ENCODE measurements at places on chromosomes 4 and X.

DNA sequence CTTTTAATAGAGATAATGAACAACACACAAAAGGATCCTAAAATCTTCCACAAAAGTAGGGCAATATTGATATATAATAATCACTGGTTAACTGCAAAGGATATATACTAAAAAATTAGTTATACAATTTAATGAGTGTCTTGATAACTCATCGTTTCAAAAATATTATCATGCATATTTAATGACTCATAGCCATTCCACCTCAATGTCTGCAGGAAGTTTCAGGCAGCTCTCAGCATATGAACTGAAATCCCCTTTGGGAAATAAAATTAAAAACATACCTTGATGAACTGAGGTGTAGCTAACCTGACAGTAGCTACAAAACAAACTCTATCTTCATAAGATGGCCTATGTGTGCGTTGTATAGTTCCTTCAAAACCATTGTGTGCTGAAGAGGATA is 62.9 kb downstream of the TMEM165 start:
- DNase-seq: no peak

GRCh38 chrX:136781180-136781797 is 557 bp upstream of the ARHGEF6 start:
- peak; percentile 45 for DNase-seq

DNA sequence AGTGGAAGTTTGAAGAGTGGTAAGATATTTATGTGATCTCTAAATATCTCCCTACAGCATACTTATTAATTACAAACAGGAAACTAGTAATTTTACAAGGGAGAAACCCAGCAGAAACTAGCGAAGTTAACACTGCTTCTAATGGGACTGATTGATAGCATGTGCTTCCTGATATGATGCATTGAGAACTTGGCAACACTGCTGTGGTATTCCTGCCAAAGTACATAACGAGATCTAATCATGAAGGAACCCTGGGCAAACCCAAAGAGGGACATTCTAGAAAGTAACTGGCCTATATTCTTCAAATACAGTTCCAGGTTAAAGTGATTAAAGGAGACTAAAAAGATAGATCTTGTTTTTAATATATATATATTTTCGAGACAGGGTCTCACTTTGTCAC is 4.6 kb upstream of the GPR34 start:
- peak; percentile 17 for DNase-seq

GRCh38 chr4:4249866-4250265 is 1.8 kb upstream of the TMEM128 start:
- DNase-seq: no peak

GRCh38 chr4:24889991-24890390 is 22.9 kb downstream of the CCDC149 start:
- DNase-seq: no peak

DNA sequence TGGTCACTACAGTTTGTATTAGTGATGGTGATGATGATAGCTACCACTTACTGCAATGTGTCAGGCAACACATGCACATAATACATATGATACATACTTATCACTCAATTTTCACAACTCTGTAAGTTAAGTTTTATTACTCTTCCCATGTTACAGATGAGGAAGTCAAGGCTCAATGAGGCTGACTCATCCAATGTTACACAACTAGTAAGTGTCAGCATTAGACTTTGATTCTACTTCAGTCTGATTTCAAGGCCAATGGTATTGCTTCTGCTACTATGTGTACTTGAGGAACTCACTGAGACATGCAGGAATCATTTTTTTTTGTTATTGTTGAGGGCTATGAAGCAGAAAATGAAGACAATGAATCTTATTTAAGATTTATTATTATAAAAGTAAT is 96.4 kb upstream of the TRPC5OS start:
- no peak for DNase-seq

DNA sequence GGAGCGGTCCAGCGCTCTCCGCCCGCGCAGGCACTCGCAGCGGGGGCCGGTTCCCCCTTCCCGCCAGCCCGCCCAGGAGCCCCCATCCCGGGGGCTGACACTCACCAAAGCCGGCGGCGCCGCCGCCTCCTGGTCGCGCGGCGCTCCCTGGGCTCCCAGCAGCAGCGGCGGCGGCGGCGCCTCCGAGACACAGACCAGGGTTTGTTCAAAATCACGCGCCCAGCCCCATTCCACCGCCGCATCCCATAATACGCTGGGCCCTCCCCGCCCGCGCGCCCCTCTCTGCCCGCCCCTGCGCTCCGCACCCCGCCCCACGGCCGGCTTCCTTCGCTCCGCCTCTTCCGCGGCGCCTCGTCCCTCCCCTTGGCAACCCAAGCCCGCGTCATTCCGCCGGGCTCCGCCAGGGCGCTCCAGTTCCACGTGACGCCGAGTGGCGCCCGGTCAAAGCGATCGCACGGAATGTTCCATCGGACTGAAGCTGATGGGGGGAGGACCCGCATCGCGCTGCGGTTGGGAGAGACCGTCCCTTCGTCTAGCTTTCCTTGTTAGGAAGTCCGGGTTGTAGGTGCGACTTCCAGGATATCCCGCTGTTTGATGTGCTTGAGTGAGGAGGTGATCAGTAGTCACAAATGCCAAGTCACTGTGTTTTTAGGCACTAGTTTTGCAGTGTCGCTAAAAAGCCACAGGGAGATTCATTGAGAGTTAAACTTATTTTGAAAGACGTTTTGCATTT is 2.2 kb upstream of the LIN54 start:
- peak; percentile 98 for DNase-seq

DNA sequence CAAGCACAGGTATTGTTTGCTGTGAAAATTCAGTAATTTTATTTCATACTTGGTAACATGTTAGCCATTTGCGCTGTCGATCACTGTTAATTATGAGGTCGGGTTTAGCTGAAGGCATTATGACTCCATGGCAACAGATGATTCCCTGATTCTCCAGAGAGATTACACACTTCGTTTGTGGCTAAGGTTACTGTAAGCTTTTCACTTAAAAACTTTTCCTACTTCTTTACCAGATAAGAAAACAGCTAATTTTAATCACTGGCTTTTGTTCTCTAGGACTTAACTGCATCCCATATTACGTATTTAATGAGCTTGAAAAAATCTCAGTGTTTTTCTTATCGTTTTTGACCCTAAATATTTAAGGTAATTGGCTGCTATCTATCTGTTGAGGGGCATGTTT is 2.1 kb downstream of the GSTCD start:
- no peak for DNase-seq

DNA sequence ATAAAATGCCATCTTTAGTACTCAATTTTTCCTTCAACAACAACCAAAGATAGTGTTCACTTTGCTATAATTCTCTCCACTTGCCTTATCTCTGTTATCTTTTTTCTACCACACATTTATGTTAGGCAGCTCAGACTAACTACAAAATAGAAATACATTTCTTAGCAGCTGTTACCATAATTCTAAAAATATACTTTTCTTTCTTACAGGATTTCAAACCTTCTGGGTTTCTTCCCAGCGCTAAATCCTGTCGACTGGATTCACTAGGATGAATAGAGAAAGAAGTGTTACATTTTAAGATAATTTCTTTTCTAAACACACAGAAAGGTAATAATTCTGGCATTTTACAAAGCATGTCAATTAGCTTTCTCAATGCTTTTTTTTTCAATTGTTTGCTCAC is 105.5 kb upstream of the GK2 start:
- no peak for DNase-seq

- DNase-seq: no peak
These were observed 322.4 kb upstream of the PRKX start for GRCh38 chrX:4035874-4036273.

GRCh38 chr4:40552536-40552935 is 77.1 kb downstream of the RBM47 start:
- peak; percentile 31 for DNase-seq

- DNase-seq: no peak
These were observed 6.7 kb downstream of the BBS12 start for GRCh38 chr4:122739174-122739573.

DNA sequence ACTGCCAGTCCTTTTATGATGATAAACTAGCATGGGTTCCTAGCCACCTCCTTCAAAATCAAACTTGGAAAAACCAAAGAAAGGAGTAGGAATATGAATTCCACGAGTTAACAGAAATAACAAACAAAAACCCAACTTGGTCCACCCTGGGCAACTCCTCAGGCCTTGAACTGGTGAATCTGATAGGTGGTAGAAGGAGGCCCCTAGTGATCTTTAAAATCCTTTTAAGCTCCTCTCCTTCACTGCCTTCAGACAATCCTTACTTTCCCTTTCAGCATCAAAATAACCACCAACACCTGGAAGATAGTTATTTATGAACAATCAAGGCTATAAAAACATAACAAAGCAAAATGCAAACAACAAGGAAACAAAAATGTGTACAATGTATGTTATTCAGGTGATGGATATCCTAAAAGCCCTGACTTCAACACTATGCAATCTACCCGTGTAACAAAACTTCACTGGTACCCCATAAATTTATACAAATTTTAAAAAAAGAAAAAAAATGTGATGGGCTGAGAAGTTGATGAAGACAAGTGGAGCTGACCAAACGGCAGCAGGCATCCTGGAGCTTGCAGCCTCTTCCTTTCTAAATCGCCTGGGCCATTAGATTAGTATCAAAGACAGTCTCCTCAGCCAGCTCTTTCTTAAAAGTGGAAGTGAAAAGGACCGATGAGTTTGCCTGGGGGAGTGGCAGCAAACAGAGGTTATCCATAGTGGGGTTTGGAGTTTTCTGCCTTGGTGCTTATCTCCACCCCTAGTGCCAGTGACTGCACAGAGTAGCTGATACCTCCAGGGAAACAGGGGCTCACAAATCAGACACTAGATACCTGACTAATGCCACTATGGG is 179.6 kb downstream of the TMA16 start:
- no peak for DNase-seq

DNA sequence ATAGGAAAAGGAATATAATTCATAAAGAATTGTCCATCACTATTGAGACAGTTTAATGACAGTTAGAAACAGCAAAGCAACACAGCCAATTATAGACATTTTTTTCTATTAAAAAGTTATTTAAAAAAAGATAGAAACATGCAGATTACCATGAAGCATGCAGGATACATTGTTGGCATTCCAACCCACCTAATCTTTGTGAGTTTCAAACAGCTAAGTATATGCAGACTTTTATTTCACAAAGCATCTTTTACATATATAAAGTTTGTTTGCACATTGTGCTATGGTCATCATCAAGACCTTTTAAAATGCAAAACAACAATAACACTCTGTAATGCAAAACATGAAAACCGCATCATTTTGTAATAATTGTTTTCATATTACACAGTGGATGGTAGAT is 125.9 kb upstream of the ETNPPL start:
- DNase-seq: no peak

DNA sequence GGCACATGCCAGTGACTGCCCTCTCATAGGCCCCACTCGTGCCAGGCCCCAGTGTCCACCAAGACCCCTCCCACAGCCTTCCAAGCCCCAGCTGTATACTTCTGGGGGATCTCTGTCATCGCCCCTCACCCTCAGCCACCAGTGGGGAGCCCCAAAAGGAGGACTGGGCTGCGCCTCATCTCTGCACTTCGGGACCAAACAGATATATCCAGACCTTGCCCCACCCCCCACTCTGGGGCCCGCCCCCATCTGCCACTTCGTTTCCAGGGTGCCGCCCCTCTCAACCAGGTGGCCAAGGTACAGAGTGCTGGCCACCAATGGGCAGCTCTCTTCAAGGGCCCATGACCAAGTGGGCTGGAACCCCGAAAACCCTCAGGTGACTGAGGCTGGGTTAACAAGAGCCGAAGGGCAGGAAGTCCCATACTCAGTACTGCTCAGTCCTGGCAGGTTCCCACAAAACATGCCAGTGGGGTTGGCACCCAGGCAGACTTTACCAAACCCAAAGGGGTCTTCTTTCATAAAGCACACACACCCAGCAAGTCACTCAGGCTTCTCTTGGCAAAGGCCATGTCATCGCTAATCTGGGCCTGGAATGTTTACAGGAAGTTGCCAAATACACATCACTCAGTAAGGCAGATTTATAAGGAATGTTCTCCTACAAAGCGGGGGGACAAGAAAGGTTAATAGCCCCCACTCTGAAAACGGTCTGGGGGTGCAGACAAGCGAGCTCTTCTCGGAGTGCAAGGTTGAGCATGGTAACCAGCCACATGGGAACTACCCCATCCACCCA is 4.4 kb downstream of the ZFYVE28 start:
- DNase-seq: no peak

DNA sequence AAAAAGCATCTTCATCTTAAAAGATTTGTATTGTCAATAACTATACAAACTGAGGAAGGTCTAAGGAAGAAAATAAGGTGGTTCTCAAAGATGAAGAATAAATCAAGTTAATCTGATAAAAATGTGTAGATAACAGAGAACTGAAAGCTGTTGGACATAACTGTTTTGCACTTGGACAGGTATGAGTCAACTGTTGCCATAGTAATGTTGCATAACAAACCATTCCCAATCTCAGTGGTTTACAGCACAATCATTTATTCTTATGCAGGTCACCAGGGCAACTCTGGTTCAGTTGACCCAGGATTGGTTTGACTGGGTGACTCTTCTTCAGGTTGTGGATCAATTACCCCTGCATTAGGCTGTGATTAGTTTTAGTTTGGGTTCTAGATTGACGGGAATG is 2197.7 kb downstream of the ARAP2 start:
- DNase-seq: no peak

- peak; percentile 56 for DNase-seq
These were observed at the start of gene SMARCA1 for GRCh38 chrX:129523079-129523911. Gene SMARCA1 (minus strand): TSS chrX:129523490. CDS start chrX:129523370, 120 bp downstream.

Measured in cerebellar cortex (tissue), 1 donor.